Neuronal stem cell (in vitro differentiated cells): ENCODE measurements at places on chromosomes 12 and 14.

- no peak overlapping the region for H3K4me3 ChIP-seq
- no peaks in the 10 kb centered on the region for H3K27me3 ChIP-seq
- no peak for DNase-seq
- no peaks in the 10 kb centered on the region for H3K4me1 ChIP-seq
These were observed 70.1 kb upstream of the TTC7B start for GRCh38 chr14:90886297-90886815.

GRCh38 chr14:30673071-30673470, 51.0 kb downstream of the SCFD1 start:
- H3K36me3 ChIP-seq = no peaks in the 10 kb centered on the region
- no peak for DNase-seq
- H3K27me3 ChIP-seq = no peaks in the 10 kb centered on the region

DNA sequence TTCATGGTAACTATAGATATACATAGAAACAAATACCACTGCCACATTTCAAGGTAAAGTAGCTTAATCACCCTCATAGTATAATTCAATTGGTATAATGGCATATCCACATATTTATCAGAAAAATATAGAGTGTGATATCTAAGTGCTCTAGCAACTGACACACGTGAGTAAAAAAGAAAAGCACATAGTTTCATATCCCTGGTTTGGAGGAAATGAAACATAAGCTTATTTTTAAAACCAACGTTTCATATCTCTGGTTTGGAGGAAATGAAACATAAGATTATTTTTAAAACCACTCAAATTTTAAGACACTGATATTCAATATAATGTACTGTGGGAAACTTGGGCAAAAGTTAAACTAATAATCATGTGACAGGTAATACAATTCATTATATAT, 2.1 kb downstream of the OR6C70 start:
- no peaks in the 10 kb centered on the region for H3K36me3 ChIP-seq
- H3K4me3 ChIP-seq = no peak overlapping the region
- no peak overlapping the region for H3K27ac ChIP-seq
- DNase-seq = no peak

GRCh38 chr12:7072554-7072953, 12.0 kb downstream of the C1S start:
- no peak overlapping the region for H3K27ac ChIP-seq
- H3K4me3 ChIP-seq = no peak overlapping the region
- no peaks in the 10 kb centered on the region for H3K27me3 ChIP-seq
- DNase-seq = no peak
- no peaks in the 10 kb centered on the region for H3K36me3 ChIP-seq

- H3K4me1 ChIP-seq = no peaks in the 10 kb centered on the region
- no peak overlapping the region for H3K4me3 ChIP-seq
- no peaks in the 10 kb centered on the region for H3K27me3 ChIP-seq
- H3K27ac ChIP-seq = no peak overlapping the region
These were observed 24.5 kb upstream of the OVCH1 start for GRCh38 chr12:29521951-29522350.

- no peaks in the 10 kb centered on the region for H3K36me3 ChIP-seq
- no peak overlapping the region for H3K27ac ChIP-seq
- no peak overlapping the region for H3K4me3 ChIP-seq
These were observed 109.3 kb downstream of the ITPR2 start for GRCh38 chr12:26723379-26724308.

- no peaks in the 10 kb centered on the region for H3K27me3 ChIP-seq
- H3K4me3 ChIP-seq = no peak overlapping the region
- peak; percentile 67 for DNase-seq
- no peak overlapping the region for H3K27ac ChIP-seq
- peaks cover 7% of the 10 kb centered on the region for H3K4me1 ChIP-seq
- H3K36me3 ChIP-seq = no peaks in the 10 kb centered on the region
These were observed 18.6 kb upstream of the GPATCH2L start for GRCh38 chr14:76133103-76133502.

DNA sequence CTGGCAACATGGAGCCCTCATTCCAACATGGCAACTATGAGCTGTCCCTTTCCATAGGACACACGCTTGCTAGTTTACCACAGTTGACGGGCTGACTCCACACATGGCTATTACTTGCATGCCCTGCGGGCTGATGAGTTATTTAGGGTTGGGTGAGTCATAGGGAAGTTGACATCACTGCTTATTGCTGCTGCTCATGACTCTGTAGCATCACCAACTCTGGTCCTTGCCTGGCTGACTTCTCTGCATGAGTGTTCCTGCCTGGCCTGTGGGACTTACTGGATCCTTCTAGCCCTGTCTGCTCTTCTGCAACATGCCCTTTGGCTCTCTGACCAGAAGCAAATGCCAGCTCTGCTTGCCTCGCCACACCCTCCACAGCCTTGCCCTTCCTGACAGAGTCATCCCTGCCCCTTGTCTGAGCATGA, 199.5 kb downstream of the ANO6 start:
- no peak overlapping the region for H3K27ac ChIP-seq
- DNase-seq = no peak
- no peak overlapping the region for H3K4me3 ChIP-seq
- no peaks in the 10 kb centered on the region for H3K27me3 ChIP-seq
- no peaks in the 10 kb centered on the region for H3K4me1 ChIP-seq

DNA sequence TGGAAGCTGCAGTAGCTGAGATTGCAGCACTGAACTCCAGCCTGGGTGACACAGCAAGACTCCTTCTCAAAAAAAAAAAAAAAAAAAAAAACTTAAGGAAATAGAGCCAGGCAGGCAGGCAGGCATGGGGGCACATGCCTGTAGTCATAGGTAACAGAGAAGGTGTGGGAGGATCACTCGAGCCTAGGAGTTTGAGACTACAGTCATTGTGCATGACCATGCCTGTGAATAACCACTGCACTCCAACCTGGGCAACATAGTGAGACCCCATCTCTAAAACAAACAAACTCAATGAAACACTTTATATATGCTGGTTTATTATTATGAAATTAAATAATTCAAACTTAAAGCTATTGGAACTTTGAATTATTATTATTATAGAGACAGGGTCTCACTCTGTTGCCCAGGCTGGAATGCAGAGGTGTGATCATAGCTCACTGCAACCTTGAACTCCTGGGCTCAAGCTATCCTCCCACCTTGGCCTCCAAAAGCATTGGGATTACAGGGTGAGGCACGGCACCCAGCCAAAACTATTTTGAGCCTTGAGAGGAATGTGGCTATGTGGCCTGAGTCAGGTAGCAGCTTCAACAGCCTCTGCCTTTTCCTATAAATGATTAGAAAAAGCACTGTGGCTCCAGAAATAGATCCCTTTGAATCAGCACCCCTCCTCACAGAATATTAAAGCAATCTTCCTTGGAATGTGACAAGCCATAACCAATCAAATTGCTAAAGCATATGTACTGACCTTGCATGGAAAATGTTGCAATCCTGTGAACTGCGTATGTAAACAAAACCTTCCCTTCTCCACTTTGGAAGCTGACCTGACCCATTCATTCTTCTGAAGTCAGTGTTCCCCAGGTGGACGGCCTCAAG, 34.7 kb upstream of the YY1 start:
- peaks cover 9% of the 10 kb centered on the region for H3K36me3 ChIP-seq
- no peak overlapping the region for H3K4me3 ChIP-seq
- DNase-seq = no peak
- no peak overlapping the region for H3K27ac ChIP-seq

- no peak overlapping the region for H3K27ac ChIP-seq
- no peaks in the 10 kb centered on the region for H3K4me1 ChIP-seq
- peak; percentile 27 for DNase-seq
These were observed 1.4 kb downstream of the ATF1 start for GRCh38 chr12:50765095-50765911.

DNA sequence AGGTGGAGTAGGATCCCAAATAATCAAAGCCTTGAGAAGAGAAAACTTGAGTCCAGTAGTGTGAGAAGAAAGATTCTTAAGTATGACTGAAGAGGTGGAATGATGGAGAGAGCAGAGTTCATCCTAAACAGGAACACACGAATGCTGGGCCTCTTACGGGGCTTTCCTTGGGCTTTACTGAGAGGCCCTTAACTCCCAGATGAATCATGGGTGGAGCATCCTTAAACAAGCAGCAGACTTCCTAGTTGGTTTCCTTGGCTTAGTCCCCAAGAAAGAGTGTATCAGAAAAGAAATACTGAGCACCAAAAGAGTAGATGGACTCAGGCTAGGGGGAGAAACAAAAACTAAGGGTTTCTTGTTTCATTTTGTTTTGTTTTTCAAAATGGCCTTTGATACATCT, 132.5 kb downstream of the GPR135 start:
- no peak overlapping the region for H3K4me3 ChIP-seq
- H3K27ac ChIP-seq = no peak overlapping the region
- no peaks in the 10 kb centered on the region for H3K27me3 ChIP-seq
- peaks cover 45% of the 10 kb centered on the region for H3K4me1 ChIP-seq

DNA sequence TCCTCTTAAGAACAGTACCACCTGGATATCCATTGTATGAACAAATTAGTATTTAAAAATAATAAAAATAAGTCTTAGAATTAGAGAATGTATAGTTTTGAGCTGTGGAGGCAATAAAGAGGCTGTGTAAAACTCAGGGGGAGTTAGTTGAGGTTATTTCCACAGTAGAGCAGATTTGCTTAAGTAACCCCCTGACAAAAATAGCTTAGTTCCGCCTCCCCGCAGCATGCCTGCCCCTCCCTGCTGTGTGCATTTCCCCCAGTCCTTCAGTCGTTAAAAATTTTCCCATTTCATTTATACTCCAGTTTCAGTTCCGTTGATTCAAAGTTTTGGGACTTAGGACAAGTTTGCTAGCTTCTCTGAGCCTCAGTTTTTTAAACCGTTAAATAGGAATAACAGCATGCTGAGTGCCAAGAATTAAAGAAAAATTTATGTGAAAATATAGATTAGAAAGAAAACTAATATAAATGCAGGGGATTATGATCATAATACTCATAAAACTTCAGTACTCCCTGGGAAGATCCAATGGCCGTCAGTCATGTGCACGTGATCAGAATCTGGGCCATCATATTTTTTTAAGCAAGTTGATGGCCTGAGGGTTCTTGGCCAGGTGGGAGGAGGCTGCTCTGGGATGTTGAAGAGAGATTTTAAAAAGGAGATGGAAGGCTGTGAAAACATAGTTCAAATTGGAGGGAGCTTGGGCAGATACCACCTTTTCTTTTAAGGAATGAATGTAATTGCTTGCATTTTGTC, 14.5 kb upstream of the SLC38A2 start:
- H3K36me3 ChIP-seq = no peaks in the 10 kb centered on the region
- H3K4me1 ChIP-seq = peaks cover 10% of the 10 kb centered on the region
- no peak overlapping the region for H3K27ac ChIP-seq
- H3K27me3 ChIP-seq = no peaks in the 10 kb centered on the region
- DNase-seq = no peak

- DNase-seq = no peak
- no peaks in the 10 kb centered on the region for H3K27me3 ChIP-seq
- H3K4me1 ChIP-seq = no peaks in the 10 kb centered on the region
- H3K27ac ChIP-seq = no peak overlapping the region
- no peaks in the 10 kb centered on the region for H3K36me3 ChIP-seq
These were observed 670.3 kb upstream of the TBX3 start for GRCh38 chr12:115354007-115354890.

GRCh38 chr14:59698793-59699192, 122.2 kb upstream of the CCDC175 start:
- H3K36me3 ChIP-seq = no peaks in the 10 kb centered on the region
- peaks cover 3% of the 10 kb centered on the region for H3K4me1 ChIP-seq
- H3K4me3 ChIP-seq = no peak overlapping the region

DNA sequence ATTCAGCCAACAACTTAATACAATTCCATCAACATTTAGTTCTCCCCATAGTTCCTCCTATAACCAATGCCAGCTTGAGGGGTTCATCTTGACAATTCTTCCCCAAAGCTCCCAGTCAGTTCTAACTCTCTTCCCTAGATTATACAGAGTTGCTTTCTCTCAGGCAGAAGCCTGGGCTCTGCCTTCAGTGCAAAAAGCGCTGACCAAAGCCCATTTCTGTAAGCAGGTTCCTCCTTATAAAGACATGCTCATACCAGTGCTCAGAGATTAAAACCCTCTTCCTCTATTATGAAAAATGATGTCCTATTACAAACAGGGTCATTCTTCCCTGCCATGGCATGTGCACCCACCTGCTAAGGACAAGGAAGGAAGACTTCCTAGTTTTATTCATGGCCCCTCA, 16.2 kb downstream of the SPIC start:
- H3K27me3 ChIP-seq = no peaks in the 10 kb centered on the region
- H3K4me1 ChIP-seq = no peaks in the 10 kb centered on the region
- no peak overlapping the region for H3K27ac ChIP-seq
- H3K36me3 ChIP-seq = no peaks in the 10 kb centered on the region
- DNase-seq = no peak

GRCh38 chr12:68871921-68872320, 61.0 kb downstream of the CPM start:
- H3K36me3 ChIP-seq = no peaks in the 10 kb centered on the region
- DNase-seq = no peak
- no peaks in the 10 kb centered on the region for H3K4me1 ChIP-seq
- no peak overlapping the region for H3K27ac ChIP-seq
- no peak overlapping the region for H3K4me3 ChIP-seq

GRCh38 chr12:116140529-116140928, 137.0 kb downstream of the MED13L start:
- peaks cover 3% of the 10 kb centered on the region for H3K4me1 ChIP-seq
- DNase-seq = no peak
- no peak overlapping the region for H3K27ac ChIP-seq
- H3K4me3 ChIP-seq = no peak overlapping the region
- H3K27me3 ChIP-seq = no peaks in the 10 kb centered on the region

- no peak overlapping the region for H3K4me3 ChIP-seq
- no peaks in the 10 kb centered on the region for H3K27me3 ChIP-seq
- H3K36me3 ChIP-seq = no peaks in the 10 kb centered on the region
- no peak for DNase-seq
- peaks cover 4% of the 10 kb centered on the region for H3K4me1 ChIP-seq
- H3K27ac ChIP-seq = no peak overlapping the region
These were observed 26.2 kb upstream of the YY1 start for GRCh38 chr14:100212476-100213333.

GRCh38 chr14:100594625-100594951, 7.4 kb upstream of the BEGAIN start:
- H3K27me3 ChIP-seq = no peaks in the 10 kb centered on the region
- no peaks in the 10 kb centered on the region for H3K4me1 ChIP-seq

DNA sequence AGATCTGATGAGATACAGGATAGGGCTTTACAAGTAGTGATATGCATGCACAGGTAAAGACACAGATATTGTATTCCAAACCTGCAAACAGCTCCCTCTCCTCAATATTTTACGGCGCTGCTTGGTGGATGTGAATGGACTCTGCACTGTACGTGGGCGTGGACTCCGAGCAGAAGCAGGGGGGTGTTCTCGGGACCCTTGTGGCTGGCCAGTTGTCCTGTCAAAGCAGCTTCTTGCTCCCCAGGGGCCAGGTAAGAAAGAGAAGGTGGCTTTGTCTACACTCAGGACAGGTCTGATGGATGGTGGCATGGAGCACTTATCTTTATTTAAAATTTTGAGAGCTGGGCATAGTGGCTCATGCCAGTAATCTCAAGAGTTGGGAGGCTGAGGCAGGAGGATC, 29.5 kb upstream of the CLMN start:
- H3K27ac ChIP-seq = no peak overlapping the region
- H3K4me1 ChIP-seq = no peaks in the 10 kb centered on the region
- H3K27me3 ChIP-seq = no peaks in the 10 kb centered on the region
- H3K36me3 ChIP-seq = no peaks in the 10 kb centered on the region
